ENCODE measurements at places on chromosomes 13 and 19.

DNA sequence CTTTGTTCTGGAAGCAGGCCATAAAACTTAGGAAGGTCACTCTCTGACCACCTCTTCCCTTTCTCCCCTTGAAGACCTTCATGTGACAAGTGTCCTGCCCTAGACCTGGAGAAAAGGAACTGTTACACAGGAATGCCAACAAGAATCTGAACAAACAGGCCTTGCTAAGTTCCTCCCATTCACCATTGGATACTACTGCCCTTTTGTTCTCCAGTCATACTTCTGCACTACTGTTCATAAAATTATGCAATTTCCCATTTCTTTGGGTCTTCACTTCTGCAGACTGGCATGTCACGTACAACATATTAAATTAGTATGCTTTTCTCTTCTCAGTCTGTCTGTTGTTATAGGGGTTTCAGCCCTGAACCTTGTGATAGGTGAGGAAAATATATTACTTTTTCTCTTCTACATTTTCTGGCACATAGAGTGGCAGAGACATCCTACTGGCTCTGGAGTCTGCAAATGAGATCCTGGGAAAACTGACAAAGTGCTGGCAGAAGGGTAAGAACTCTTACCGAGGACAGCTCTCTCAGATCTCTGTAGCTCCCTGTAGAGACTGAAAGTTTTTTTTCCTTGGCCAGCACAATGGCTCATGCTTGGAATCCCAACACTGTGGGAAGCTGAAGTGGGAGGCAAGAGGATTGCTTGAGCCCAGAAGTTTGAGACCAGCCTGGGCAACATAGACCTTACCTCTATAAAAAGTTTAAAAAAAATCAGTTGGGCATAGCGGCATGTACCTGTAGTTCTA, 87.6 kb upstream of the SPRY2 start:
- DNase-seq, result no peak

DNA sequence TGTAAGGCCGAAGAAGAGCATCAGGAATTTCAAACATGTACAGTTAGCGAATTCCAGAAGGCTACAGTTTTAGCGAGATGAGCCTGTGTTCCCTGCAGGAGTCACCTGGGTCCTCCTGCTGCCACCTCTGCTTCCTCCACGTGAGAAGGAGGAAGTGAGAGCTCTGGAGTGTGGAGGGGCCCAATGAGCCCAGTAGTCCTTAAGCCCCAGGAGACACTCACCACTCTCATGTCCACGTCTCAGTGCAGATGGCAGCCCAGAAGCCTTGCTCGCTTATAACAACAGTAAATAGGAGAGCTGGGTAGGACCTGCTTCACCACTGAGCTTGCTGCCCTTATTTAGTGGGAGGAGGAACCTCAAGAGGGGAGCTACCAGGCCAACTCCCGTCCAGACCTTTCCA, 44.3 kb downstream of the SERP2 start:
- DNase-seq, result no peak

GRCh38 chr13:100213576-100213975, 124.7 kb downstream of the PCCA start:
- DNase-seq, result no peak

- no peak for DNase-seq
These were observed 393.3 kb downstream of the IRS2 start for GRCh38 chr13:109393045-109393444.

- DNase-seq, result no peak
These were observed 32.9 kb downstream of the PSG1 start for GRCh38 chr19:42846597-42846996.

DNA sequence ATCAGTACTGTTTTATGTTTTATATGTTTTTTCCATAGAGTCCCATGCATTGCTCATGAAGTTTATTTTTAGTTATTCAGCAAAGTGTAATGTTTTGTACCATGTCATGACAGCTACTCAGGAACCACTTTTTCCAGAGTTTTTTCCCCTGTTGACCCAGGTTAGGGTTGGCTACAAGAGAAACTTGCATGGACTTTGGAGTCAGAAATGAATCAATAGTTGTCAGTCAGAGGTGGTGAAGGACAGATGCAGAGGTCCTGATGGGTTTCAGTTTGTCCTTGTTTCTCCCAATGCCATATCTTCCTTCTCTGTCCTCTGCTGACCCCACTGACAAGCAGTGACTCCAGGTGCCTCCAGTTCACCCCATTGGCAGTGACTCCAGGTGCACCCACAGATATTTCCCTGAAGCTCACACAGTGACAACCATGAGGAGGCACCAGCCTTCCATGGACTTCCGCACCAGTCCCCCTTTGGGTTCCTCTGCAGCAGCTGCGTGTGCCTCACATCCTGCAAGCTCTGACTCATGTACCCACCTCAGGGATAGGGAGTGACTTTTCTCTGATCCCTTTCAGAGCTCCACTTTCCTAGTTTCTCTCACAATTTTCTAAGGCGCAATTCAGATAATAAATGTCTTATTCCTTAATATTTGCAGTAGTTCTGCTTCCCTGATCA, 92.1 kb downstream of the AKAP11 start:
- no peak for DNase-seq

DNA sequence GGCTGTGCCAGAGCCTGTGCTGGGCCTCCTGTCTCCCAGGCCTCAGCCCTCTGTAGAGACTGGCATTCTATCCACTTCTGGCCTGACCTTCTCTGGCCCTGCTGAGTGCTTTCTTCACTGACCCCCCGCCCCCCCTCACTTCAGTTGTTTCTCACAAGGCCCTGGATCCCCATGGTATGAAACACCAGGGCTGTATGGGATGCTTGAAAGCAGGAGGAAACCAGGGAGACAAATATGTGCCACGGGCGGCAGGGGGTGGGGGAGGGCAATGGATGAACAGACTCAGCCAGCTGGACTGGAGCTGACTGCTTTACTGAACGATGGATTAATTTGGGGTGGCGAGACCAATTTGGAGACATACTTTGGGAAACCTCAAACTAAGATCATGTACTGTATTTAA, 14.0 kb downstream of the IRGC start:
- DNase-seq, result no peak

DNA sequence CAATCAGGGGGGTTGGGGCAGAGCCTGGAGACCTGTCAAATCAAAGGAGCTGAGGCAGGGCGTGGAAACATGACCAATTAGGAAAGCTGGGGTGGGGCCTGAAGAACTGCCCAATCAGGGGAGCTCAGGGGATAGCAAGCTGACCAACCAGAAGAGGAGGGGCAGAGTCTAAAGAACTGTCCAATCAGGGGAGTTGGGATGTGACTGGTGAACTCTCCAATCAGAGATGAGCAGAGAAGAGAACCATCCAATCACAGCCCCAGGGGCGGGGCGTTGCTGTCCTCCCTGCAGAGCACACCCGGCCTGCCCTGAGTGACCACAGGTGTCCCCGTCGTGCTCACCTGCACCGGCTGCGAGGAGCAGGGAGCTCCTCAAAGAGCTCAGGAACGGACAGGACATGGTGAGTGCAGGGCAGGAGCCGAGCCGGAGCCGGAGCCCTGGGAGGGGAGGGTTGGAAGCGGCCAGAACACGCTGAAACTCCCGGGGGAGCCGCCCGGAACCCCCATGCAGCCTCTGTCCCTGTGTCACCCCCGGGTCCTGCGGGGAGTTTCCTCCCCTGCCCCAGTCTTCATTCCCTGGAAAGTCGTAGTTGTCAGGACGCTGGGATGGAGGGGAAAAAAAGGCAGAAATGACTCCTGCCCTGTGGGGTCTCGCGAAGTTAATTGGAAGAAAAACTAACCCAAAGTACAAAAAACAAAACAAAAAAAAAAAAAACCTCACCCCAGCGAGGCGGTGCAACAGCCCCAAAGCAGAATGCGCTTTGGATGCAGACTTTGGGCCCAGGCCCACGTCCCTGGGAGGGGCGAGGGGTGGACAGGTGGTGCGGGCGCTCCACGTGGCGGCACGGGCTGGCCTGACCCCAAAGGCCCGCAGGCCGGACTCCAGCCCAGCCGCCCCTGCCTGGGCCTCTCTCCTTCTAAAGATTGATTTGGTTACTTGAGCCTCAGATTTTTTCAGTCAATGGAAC, at the start of gene ZNF556:
Gene ZNF556, plus strand, starts transcription at position 311 of the 967 bp plus-strand sequence. Its CDS starts 87 bp downstream, at position 398.
- peak; percentile 5 for DNase-seq

Data from CD4-positive, alpha-beta T cell treated with Interleukin-1 beta for 1 hour (primary cell).